ENCODE measurements at places on chromosomes 16 and 17. TPM values are rescaled to one million over a fixed set of nuclear protein-coding genes. Genes with fewer than 3 reads are reported as not detected.

FOXO3B gene
- total RNA-seq: 1.6 TPM

SOX8 gene
- total RNA-seq: not detected

ARL5C gene
- total RNA-seq: not detected

LIG3 gene
- 15.2 TPM for total RNA-seq

TEX14 gene
- total RNA-seq: 0.09 TPM

- H3K36me3 ChIP-seq: no peaks in the 10 kb centered on the region
- H3K27me3 ChIP-seq: no peaks in the 10 kb centered on the region
- no peaks in the 10 kb centered on the region for H3K4me1 ChIP-seq
- H3K4me3 ChIP-seq: no peak overlapping the region
- DNase-seq: no peak
These were observed 26.9 kb downstream of the SPNS3 start for GRCh38 chr17:4460661-4461060.

- H3K36me3 ChIP-seq: no peaks in the 10 kb centered on the region
- no peak for DNase-seq
- H3K4me3 ChIP-seq: no peak overlapping the region
- no peak overlapping the region for H3K27ac ChIP-seq
- H3K27me3 ChIP-seq: no peaks in the 10 kb centered on the region
These were observed 138.5 kb downstream of the WSCD1 start for GRCh38 chr17:6208608-6209180.

- H3K27ac ChIP-seq: no peak overlapping the region
- peak; percentile 63 for DNase-seq
- H3K4me1 ChIP-seq: no peaks in the 10 kb centered on the region
- H3K4me3 ChIP-seq: no peak overlapping the region
- H3K27me3 ChIP-seq: no peaks in the 10 kb centered on the region
These were observed 14.0 kb downstream of the NR1D1 start for GRCh38 chr17:40086150-40087044.

DNA sequence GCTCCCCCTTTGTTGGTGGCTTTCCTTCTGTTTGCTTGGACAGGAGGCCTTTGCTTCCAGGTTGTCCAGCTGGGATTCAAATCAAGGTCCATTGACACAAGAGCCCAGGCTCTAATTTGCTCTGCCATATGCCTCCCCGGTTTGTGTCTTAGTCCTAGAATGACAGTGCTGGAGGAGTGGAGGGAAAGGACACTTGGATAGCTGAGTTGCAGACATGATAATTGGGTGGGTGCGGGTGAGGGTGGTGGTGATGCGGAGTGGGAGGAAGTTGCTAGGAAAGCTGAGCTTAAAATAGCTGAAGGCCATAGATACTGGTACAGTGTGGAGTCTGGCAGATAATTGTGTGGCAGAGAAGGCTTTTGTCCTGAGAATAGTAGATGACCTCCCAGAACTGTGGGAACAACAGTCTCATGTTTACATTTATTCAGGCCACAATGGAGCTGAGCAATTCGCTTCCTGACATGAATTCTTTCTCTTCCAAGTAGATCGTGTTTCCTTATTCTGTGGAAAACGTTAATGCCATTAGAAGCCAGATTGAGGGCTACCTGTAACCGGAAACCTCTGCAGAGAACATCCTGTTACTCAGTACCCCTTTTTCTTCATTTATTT lies 23.8 kb downstream of the SEC14L1 start:
- no peak overlapping the region for H3K4me3 ChIP-seq
- H3K27ac ChIP-seq: no peak overlapping the region
- H3K36me3 ChIP-seq: no peaks in the 10 kb centered on the region
- no peak for DNase-seq

DNA sequence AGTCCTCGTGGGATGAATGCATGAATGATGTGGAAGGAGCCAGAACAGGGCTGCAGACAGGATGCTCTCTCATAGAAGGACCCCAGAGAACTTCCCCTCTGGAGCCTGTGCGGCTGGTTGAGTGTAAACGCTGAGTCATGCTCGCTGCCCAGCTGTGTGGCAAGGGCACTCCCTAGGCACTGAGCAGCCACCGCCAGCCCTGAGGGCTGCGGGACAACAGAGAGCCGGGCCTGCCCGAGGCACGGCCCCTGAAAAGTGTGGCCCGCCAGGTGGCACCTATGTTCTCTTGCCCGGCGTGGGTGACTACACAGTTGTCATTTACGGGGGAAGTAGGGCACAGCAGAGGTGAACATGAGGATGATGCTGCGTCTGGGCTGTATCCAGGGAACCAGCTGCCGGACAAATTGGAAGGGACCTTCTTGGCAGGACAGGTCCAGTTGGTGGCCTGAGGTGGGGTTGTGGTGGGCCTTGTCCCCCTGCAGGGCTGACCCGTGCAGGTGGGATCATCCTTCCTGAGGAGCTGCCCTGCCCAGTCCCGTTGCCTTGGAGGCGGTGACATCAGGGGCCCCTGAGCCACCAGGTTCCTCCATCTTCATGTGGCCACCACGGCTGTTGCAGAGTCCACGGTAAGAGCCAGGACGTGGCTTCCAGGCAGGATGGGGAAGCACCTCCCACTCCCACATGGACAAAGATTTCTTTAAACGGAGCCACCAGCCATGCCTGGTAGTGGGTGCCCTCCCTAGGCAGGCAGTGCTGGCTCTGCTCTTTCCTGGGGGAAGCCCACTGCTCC lies 94.8 kb upstream of the CBX4 start:
- no peaks in the 10 kb centered on the region for H3K27me3 ChIP-seq
- H3K36me3 ChIP-seq: no peaks in the 10 kb centered on the region
- DNase-seq: no peak

GRCh38 chr17:9940841-9941240 lies 35.8 kb upstream of the RCVRN start:
- no peaks in the 10 kb centered on the region for H3K27me3 ChIP-seq
- no peaks in the 10 kb centered on the region for H3K4me1 ChIP-seq
- no peaks in the 10 kb centered on the region for H3K36me3 ChIP-seq

- DNase-seq: peak; percentile 39
- peaks cover 35% of the 10 kb centered on the region for H3K36me3 ChIP-seq
- H3K27ac ChIP-seq: no peak overlapping the region
- H3K4me3 ChIP-seq: no peak overlapping the region
- H3K4me1 ChIP-seq: peaks cover 27% of the 10 kb centered on the region
These were observed 5.4 kb downstream of the CD2BP2 start for GRCh38 chr16:30349675-30350074.

DNA sequence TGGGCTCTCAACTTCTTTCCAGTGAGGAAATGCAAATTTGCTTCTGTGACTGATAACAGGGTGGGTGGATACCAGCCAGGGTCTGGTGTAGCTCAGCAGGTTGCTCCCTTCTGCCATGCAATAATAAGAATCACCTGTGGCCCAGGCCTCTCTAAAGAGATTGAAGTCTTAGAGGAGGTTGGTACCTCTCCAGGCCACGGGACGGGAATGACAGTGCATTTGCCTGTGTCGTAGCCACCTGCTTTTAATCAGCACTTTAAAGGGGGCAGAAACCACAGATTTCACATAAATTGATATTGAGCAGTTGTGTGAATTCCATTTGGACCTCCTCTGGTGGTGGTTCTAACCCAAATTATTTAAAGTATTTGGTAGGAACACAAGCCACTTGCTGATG lies 246.9 kb downstream of the PRKCA start:
- H3K4me3 ChIP-seq: no peak overlapping the region
- no peaks in the 10 kb centered on the region for H3K4me1 ChIP-seq
- H3K36me3 ChIP-seq: no peaks in the 10 kb centered on the region
- H3K27me3 ChIP-seq: no peaks in the 10 kb centered on the region

DNA sequence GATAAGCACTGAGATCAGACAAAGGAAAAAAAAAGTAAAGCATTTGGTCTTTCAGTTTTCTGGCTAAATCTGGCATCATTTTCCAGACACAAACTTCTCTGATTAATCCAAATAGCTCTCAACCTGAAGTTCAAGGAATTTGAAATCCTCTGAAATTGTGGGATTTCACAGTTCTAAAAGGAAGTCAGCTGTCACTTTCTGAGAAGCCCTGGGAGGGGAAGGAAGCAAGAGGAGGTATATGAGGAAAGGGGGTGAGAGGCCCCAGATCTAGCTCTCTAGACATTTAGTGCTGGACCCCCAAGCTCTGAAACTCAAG lies 17.5 kb upstream of the HOXB9 start:
- no peaks in the 10 kb centered on the region for H3K4me1 ChIP-seq
- H3K4me3 ChIP-seq: no peak overlapping the region
- no peak for DNase-seq
- H3K27me3 ChIP-seq: peaks cover 20% of the 10 kb centered on the region
- H3K36me3 ChIP-seq: no peaks in the 10 kb centered on the region

DNA sequence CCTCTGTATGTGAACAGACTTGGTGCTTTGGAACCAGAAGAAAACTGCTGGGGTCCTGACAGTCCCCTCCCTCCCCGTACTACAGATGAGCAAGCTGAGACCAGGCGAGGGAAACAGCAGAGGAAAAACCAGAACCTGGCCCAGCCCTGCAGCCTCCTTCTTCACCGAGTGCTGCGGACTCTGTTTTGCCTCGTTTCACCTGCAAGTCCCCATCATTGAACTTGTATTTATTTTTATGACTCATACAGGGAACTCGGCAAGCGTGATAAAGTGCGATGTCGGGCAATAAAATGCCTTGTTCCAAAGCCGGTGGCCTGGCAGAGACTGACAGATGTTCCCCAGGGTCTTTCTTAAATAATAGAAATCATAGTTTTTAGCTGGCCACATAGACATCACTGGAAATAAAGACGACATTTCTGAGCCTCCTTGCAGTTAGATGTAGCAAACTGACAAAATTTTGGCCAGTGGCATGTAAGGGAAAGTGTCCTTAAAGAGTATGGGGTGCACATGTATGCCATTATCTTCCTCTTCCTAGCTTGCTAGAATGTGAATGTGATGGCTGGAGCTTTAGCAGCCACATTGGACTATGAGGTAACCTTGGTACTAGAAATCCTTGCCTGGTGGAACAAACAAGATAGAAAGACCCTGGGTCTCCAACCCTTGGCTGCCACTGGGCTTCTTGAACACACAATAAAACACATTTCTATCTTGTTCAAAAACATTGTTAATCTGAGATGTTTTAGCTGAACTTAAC lies 128.6 kb downstream of the IRF8 start:
- no peaks in the 10 kb centered on the region for H3K36me3 ChIP-seq
- no peaks in the 10 kb centered on the region for H3K4me1 ChIP-seq
- no peaks in the 10 kb centered on the region for H3K27me3 ChIP-seq
- H3K4me3 ChIP-seq: no peak overlapping the region

DNA sequence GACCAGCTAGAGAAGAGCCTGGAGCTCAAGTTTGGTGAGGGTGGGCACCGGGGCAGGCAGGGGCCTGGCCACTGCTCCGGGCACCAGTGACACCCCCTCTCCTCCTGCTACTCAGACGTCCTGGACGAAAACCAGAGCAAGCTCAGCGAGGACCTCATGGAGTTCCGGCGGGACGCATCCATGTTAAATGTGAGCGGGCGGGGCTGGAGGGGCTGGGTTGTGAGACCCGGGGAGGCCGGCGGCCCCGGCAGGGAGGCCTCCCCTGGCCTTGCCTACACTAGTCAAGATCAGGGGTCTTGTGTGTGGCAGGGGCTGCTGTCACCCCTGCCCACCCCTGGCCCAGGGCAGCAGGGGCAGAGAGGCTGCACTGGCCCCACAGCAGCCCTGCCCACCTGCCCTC lies 17.8 kb downstream of the TRAF7 start:
- no peaks in the 10 kb centered on the region for H3K27me3 ChIP-seq
- H3K4me3 ChIP-seq: no peak overlapping the region
- H3K4me1 ChIP-seq: no peaks in the 10 kb centered on the region
- no peak for DNase-seq

GRCh38 chr17:77675411-77675810 lies 283.1 kb upstream of the TNRC6C start:
- no peaks in the 10 kb centered on the region for H3K27me3 ChIP-seq
- no peak overlapping the region for H3K4me3 ChIP-seq
- no peak overlapping the region for H3K27ac ChIP-seq
- no peaks in the 10 kb centered on the region for H3K36me3 ChIP-seq
- no peaks in the 10 kb centered on the region for H3K4me1 ChIP-seq
- peak; percentile 36 for DNase-seq

GRCh38 chr17:81832608-81833159 lies 407 bp downstream of the MCRIP1 start:
- no peaks in the 10 kb centered on the region for H3K36me3 ChIP-seq
- DNase-seq: no peak
- H3K4me3 ChIP-seq: peak overlapping the region; percentile 86
- no peaks in the 10 kb centered on the region for H3K27me3 ChIP-seq
- no peaks in the 10 kb centered on the region for H3K4me1 ChIP-seq
- peak overlapping the region; percentile 31 for H3K27ac ChIP-seq

DNA sequence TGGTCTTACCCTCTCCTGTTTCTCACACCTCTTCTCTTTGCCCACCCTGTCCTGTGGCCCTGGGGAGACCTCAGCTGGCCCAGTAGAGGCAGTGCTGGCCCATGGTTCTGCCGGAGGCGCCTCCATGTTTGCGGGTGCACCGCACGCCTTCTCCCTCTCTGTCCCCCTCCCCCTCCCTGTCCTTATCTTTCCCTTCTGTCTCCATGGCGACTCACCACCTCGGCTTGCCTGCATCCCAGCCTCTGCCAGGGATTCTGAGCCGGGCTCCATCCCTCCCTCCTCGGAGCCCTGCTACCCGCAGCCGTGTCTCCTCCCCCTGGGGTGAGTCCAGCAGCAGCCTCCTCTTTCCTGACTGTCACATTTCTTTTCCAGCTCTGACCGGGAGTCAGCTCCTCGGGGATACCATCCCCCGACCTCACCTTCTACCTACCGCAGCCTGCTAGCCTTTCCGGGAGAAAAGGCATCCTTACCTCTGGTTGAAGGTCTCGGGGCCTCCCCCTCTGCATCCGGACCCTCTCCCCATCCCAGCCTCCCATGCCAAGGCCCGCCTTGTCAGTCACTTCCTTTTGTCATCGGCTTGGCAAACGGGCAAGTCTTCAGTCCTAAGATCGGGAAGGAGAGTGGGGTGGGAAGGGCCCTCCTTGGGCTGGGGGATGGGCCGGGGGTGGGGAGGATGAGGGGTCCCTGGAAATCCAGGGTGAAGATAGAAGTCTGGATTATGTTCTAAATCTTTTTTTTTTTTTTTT lies at the start of gene RNF112:
Gene RNF112, plus strand, starts transcription at position 358 of the 746 bp plus-strand sequence. Its CDS starts 177 bp downstream, at position 535.
- H3K27me3 ChIP-seq: no peaks in the 10 kb centered on the region
- H3K4me3 ChIP-seq: no peak within 1 kb of the TSS
- no peaks in the 10 kb centered on the region for H3K4me1 ChIP-seq
- DNase-seq: no peak

GRCh38 chr17:6166492-6167179 lies 96.5 kb downstream of the WSCD1 start:
- no peaks in the 10 kb centered on the region for H3K36me3 ChIP-seq
- H3K27me3 ChIP-seq: no peaks in the 10 kb centered on the region
- no peak overlapping the region for H3K4me3 ChIP-seq
- no peak for DNase-seq
- no peaks in the 10 kb centered on the region for H3K4me1 ChIP-seq

GRCh38 chr17:38571833-38572668 lies 33.7 kb downstream of the SRCIN1 start:
- peaks cover 4% of the 10 kb centered on the region for H3K4me1 ChIP-seq
- no peak overlapping the region for H3K27ac ChIP-seq
- no peaks in the 10 kb centered on the region for H3K27me3 ChIP-seq
- no peak for DNase-seq

- no peak overlapping the region for H3K4me3 ChIP-seq
- no peaks in the 10 kb centered on the region for H3K27me3 ChIP-seq
- no peak overlapping the region for H3K27ac ChIP-seq
These were observed 3.5 kb upstream of the ARMC5 start for GRCh38 chr16:31455601-31456314.

- H3K4me3 ChIP-seq: no peak overlapping the region
- peak; percentile 16 for DNase-seq
- H3K4me1 ChIP-seq: peaks cover 2% of the 10 kb centered on the region
These were observed 878 bp downstream of the DLG4 start for GRCh38 chr17:7218758-7219157.

Measured in right lobe of liver (tissue), 6 donors.